Islet precursor cell (in vitro differentiated cells): ENCODE measurements at places on chromosomes 5 and 9.
A peak's percentile ranks its signal among the peaks of the same experiment; 100 is the strongest.

DNA sequence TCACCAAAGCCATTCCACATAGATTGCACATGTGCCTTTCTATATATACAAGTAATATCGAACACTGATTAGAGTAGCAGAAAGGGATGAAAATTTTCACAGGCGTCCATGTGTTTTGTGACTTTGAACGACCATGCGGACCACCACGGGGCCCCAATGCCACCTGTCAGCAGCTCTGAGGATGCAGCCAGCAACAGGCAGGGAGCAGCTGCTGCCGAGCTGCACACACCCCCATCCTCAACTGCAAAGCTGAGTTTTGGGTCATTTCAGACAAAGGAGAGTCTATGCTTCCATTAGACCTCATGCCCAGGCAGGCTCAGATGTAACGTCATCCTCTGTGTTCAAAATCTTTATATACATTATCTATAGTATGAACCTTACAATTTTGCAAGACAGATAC lies 503.8 kb downstream of the IRX1 start:
- no peak for DNase-seq

- no peak for DNase-seq
Observed at GRCh38 chr9:20042128-20042711, 253.4 kb upstream of the SLC24A2 start.

- no peak for DNase-seq
Observed at GRCh38 chr5:138033907-138034306, 1.0 kb upstream of the FAM13B start.

- no peak for DNase-seq
Observed at GRCh38 chr5:132819468-132819867, 6.4 kb downstream of the SOWAHA start.

DNA sequence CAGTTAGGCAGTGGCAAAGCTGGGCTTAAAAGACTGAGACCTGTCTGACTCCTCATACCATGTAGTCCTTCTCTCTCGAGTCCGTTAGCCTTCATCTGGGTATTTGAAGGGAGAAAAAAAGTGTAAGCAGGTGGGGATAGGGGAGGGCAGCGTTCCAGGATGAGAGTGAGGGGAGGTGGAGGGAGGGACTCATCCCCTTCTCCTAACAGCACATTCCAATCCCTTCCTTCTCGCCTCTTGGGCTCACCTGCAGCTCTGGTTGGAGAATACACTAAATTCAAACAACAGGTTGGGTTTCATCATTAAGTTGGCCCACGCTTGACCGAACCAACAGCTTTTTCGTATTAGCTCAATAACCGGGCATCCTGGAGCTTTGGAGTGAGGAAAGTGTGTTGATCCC lies 3.6 kb downstream of the NEURL1B start:
- no peak for DNase-seq

GRCh38 chr9:137811283-137811870 lies 66.2 kb upstream of the CACNA1B start:
- no peak for DNase-seq

- DNase-seq: no peak
Observed at GRCh38 chr9:105670775-105671174, 8.5 kb downstream of the TAL2 start.

DNA sequence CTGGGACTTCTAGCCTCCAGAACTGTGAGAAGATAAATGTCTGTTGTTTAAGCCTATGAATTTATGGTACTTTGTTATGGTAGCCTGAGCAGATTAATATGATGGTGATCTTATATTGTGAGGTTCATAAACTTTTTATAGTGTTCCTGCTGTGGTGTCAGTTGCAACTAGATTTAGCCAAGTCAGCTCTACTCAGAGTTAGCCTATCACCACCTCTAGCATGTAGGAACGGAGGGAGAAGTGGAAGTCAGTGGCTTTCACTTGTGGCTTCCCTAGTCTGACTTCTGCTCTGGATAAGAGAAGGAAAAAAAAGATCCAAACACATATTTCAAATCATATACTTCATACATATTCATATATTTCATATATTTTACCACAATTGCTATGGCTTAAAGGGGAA lies 6.6 kb downstream of the POC5 start:
- no peak for DNase-seq

DNA sequence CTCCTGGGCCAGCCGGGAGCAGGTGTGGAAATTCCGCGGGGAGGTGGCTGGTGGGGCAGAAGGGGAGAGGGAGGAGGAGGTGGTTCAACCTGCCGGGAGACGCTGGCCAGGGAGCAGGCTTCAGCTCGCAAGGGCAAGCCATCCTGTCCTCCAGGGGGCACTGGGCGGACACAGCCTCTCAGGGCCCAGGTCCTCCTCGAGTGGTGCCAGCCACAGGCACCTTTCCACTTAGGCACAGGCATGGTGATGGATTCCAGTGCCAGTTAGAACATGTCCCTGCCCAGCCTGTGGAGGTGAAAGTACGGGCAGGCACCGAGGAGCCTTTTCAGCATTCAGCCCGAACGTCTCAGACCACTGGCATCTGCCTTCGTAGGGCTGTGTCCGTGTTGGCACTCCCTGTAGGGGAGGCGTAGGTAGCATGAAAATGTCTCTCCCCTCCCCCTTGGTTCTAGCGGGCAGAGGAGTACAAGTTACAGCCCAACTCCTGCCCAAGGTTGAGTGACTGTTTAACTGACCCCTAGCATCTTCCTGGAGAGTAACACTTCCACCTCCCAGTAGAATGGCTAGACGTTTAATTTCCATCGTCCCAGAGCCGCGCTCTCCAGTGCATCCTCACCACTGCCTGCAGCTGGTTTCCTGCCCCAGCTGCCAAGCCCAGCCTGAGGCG lies 48.9 kb downstream of the DAB2IP start:
- peak; percentile 83 for DNase-seq

DNA sequence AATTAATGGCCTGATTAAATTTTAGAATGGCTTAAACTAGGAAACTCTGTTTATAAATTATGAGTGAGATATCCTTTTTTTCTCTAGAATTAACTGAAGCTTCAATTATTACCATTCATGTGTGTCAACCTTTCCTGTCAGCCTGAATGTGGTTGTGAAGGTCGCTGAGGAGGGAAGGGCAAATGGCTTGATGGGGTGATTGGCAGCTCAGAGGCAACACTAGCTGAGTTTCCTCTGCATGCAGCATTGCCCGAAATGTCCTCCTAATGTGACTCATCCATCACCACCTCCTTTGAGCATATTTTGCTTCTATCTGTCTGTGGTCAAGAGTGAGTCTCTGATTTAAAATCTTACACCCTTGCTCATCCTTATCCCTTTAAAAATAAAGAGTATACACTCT lies 281.9 kb downstream of the TENT4A start:
- no peak for DNase-seq

DNA sequence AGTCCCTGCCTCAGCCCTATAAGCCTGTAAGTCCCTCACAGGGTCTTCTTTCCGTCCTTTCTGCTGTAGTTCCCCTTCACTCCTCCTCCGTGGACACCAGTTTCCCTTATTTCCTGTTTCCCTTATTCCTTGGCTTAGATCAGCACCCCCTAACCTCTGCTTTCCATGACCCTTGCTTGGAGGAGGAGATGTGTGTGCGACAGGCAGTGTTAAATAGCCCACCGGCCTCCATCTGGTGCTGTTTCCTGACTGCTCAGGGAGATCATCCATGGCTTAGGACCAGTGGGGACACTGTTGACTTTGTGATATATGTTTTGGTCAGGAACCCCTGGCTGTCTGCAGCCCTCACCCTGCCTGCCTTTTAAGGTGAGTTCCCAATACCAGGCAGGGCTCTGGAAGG lies 34.1 kb upstream of the PSD2 start:
- no peak for DNase-seq

GRCh38 chr9:106866243-106866642 lies 3.3 kb downstream of the ZNF462 start:
- no peak for DNase-seq

DNA sequence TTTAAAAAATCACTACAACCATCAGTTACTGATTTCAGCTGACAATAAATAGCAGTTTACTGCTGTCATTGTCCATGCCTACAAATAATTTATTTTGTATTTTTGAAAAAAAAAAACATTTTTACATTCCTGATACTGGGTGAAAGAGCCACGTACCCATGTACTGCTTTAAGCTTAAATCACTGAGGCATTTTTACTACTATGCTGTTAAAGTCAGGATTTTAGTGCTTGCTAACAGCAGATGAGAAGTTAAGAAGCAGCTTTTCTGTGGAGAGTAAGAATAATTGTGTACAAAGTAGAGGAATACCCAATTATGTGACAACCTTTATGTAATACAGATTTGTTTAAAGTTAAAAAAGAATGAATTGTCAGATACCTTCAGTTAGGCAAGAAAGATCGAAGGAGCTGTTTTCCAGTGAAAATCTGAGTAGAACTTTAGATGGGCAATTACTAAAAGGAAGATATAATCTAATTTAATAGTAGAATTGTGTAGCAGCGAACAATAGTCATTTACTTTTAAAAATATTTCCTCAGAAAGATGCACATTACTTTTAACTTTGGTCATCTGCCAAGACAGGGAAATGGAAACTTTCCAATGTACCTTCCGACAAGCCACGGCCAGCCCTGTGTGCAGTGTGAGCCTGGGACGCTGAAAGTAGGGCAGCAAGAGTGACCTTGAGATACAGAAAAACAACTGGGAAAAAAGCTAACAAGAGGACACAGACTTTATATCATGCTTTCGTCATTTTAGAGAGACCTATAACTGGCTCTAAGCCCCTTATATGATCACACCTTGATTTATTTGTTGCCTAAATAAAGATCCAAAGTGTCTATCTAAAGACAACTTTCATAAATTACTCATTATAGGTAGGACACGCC lies 39.9 kb downstream of the RHOBTB3 start:
- DNase-seq: no peak

- no peak for DNase-seq
Observed at GRCh38 chr9:91395106-91395552, 28.5 kb downstream of the NFIL3 start.

GRCh38 chr9:71592400-71592799 lies 175.9 kb downstream of the CEMIP2 start:
- DNase-seq: no peak

DNA sequence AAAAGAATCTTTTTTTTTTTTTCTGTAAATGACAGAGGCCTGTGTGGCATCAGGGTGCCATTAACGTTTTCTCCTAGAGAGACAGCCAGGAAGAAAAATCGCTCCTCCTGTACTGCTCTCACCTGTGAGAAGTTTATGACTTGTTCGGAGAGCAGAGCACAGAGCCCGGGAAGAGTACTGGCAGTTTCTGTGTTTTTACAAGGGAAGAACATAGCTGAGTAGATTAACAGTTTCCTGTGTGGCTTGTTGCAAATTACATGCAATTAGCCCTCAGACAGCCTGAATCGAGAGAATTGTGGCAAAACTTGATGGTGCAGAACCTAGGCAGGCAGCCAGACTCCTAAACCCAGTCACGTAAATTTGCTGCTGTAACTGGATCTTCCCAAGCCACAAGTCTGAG lies 32.1 kb downstream of the PRKACG start:
- peak; percentile 83 for DNase-seq

GRCh38 chr9:136665111-136665703 lies 2.5 kb downstream of the EGFL7 start:
- DNase-seq: peak; percentile 73

- no peak for DNase-seq
Observed at GRCh38 chr5:163682234-163682633, 176.8 kb downstream of the MAT2B start.

- no peak for DNase-seq
Observed at GRCh38 chr5:118224546-118224945, 763.8 kb downstream of the DTWD2 start.

- no peak for DNase-seq
Observed at GRCh38 chr5:107809201-107810034, 138.7 kb upstream of the EFNA5 start.

DNA sequence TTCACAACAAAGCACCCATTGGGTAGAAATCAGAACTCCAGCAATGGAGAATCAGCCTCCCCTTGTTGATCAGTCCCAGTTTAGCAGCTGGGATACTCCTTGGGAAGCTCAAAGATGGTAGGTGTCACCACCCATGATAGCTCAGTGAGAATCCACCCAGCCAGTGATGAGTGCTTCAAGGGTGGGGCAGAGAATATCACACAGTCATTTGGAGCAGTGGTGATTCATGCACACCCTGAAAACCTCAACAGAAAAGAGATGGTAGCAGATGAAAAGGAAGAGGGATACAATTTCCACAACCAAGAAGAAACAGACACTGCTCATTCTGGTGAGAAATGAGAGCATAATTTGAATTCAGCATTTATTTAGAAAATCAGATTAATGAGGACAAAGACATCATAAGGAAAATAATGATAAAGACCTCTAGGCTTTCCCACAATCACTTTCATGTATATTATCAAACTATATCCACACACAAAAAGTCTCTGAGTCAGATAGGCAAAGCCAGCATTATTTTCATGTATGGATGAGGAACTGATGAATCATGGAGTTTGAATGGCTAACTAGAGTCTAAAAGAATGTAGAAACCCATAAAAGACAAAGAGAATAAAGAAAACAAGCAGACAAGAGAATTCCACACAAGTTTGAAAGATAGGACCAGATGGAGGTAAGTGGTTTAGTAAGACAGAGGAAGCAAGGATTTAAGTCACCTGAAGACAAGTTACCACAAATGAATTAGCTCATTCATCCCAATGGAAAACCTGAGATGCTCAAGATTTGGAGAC lies 82.9 kb downstream of the FEM1C start:
- DNase-seq: no peak

GRCh38 chr5:104751969-104752368 lies 1189.4 kb upstream of the NUDT12 start:
- DNase-seq: no peak

GRCh38 chr9:95225076-95225725 lies 92.3 kb downstream of the FANCC start:
- no peak for DNase-seq

GRCh38 chr5:36887532-36887931 lies 11.0 kb downstream of the NIPBL start:
- no peak for DNase-seq

DNA sequence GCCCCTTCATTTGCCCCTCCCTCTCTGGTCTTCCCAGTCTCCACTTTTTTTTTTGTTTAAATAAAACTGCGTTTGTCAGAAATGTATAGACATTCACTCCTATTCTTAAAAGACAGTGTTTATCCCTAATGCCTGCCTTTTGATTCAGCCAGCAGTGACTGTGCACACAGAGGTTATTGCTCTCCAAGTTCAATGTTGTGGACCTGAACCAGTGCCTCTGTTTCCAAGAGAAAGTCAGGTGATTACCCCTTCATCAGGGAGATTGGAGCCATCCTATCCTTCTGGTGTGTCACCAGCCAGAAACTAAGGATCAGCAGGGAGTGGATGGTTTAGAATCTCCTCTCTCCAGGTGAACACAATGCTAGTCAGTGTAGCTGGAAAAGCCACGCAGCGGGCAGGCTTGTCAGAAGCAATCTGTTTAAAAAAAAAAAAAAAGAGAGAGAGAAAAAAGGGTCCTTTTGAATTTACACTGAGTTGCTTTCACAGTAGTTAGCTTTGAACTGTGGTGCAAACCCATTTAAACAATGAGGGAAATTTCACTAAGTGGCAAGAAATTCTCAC lies 167.5 kb upstream of the DMRT1 start:
- peak; percentile 76 for DNase-seq

- peak; percentile 14 for DNase-seq
Observed at GRCh38 chr9:120931231-120932085, 4.9 kb upstream of the TRAF1 start.

- DNase-seq: no peak
Observed at GRCh38 chr5:56850423-56850822, 35.1 kb downstream of the MAP3K1 start.
